Bronchial epithelial cell (primary cell): ENCODE measurements at places on chromosomes 11 and 22. TPM values are rescaled to one million over a fixed set of nuclear protein-coding genes. Genes with fewer than 3 reads are reported as not detected.
A peak's percentile ranks its signal among the peaks of the same experiment; 100 is the strongest.

DNA sequence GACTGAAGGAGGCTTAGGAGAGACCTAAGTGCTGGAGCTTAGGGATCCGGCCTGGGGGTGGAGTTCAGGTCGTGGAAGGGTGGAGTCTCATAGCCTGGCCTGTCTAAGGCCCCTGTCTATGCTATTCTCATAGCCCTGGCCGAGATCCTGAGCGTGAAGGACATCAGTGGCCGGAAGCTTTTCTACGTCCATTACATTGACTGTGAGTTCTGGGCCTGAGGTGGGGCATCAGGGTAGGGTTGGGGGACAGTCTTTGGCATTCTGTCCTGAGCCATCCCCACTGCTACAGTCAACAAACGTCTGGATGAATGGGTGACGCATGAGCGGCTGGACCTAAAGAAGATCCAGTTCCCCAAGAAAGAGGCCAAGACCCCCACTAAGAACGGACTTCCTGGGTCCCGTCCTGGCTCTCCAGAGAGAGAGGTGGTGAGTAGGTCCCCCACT lies 603 bp downstream of the KAT5 start:
- no peak for DNase-seq

DNA sequence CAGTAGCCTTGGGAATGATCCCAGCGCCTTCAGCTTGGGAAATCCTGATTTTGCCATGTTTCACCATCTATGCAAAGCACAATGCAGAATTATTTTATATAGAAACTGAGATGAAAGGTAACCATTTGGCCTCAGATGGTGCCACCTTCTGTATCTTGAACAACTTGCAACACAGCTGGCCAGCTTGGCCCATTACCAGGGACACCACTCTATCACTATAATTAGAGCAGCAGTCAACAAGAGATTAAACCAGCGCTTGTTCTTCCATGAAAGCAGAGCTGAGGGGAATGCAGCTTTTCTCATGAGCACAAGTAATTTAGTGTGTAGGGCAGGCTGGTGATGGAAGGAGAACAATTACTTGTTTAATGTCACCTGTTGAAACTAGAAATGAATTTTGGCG lies 6.7 kb upstream of the ZDHHC13 start:
- DNase-seq: no peak

DNA sequence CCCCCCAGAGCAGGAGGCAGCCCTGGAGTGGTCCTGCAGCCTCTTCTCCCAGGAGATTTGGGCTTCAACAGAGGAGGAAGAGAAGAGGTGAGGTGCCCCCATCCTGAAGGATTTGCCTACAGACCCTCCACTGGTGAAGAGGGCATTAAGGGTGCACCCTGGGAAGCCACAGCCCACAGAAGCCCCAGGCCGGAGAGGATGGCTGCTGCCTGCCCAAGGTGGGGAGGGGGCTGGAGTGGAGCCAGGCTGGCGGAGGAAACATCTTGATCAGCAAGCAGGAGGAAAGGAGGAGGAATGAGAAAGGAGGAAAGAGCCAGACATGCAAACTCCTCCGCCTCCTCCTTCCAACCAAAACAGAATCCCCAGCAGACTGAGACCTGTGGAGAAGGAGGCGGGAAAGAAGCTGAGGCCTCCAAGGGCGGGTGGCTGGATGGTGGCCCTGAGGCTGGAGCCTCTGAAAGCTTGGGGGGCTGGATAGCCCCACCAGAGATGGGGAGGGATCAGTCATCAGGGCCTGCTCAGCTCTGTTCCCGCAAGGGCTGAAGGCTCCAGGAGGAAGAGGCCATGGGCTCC lies 31.3 kb downstream of the ARRB1 start:
- DNase-seq: no peak

DNA sequence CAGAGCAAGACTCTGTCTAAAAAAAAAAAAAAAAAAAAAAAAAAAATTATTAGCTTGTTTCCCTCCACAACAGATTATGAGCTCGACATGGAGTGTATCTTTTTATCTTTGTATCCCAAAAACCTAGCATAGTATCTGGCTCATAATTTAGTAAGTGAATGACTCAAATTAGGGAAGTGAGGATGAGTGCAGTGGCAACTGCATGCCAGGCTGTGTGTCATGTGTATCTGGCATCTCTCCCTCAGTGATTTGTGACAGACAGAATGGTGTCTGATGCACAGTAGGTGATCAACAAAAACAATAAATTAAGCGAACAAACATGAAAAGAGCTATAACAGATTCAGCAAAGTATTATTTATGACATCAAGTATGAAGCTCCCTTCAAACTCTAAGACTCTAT lies 7.2 kb downstream of the STK33 start:
- no peak for DNase-seq

- DNase-seq: peak; percentile 69
These were observed 30.6 kb upstream of the DRD2 start for GRCh38 chr11:113505541-113506375.

DNA sequence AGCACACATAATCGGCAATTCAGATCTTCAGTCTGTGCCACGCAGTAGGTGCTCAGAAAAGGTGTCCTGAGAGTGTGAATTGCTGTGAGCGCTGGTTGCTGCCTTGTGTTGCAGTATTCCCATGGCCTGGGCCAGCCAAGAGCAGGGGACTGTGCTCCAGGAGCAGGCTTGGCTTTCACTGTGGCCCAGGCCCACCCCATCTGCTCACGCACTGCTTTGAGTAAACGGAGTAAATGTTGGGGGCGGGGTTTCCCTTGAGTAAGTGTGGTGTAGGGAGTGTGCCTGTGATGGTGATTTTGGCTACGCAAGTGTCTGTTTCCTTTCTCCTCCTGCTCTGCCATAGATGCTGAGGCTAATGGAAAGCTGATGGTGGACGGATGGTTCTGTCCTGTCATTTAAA lies 2.3 kb downstream of the CTTN start:
- no peak for DNase-seq

DNA sequence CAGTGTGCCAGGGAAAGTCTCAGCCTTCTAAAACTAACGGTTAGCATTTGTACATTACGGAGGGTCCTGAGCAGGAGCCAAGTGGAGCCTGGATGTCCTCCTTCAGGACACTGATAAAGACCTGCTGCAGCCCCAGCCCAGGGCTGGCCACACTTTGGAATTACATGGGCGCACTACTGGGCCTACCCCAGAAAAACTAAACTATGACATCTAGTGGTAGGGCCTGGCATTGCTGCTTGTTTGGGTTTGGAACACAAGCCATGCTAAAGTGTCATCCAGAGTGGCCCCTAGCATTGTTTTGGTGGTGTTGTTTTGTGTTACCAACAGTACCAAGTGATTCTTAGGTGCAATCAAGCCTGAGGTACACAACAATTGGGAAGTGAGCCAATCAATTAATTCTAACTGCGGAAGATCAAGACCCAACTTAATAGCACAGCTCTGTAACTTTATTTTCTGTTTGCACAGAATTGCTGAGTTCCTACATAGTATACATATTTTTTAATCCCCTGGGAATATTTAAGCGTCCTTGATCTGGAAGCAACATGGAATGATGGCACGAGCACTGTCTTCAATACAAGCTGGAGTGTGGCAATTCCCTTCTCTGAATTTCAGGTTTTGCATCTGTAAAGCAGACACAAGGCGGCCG lies 340.7 kb downstream of the LARGE1 start:
- DNase-seq: peak; percentile 29

Gene MS4A14
- total RNA-seq: not detected in 2 replicates

Gene MYO7A
- under 0.01 and 0.13 TPM in 2 replicates for total RNA-seq

Gene CD248
- under 0.01 TPM in 2 replicates for total RNA-seq

Gene TRIM66
- 4.2 and 5.4 TPM in 2 replicates for total RNA-seq

Gene MS4A12
- total RNA-seq: not detected in 2 replicates

Gene TBX10
- not detected in 2 replicates for total RNA-seq

Gene APOL3
- total RNA-seq: 0.13 TPM in 1 of 2 replicates, not detected in the other
